NCI-H2029 (cell line): ENCODE measurements at places on chromosomes 2 and 18.

GRCh38 chr2:176162911-176163671, 6.0 kb downstream of the HOXD3 start:
- DNase-seq = no peak

DNA sequence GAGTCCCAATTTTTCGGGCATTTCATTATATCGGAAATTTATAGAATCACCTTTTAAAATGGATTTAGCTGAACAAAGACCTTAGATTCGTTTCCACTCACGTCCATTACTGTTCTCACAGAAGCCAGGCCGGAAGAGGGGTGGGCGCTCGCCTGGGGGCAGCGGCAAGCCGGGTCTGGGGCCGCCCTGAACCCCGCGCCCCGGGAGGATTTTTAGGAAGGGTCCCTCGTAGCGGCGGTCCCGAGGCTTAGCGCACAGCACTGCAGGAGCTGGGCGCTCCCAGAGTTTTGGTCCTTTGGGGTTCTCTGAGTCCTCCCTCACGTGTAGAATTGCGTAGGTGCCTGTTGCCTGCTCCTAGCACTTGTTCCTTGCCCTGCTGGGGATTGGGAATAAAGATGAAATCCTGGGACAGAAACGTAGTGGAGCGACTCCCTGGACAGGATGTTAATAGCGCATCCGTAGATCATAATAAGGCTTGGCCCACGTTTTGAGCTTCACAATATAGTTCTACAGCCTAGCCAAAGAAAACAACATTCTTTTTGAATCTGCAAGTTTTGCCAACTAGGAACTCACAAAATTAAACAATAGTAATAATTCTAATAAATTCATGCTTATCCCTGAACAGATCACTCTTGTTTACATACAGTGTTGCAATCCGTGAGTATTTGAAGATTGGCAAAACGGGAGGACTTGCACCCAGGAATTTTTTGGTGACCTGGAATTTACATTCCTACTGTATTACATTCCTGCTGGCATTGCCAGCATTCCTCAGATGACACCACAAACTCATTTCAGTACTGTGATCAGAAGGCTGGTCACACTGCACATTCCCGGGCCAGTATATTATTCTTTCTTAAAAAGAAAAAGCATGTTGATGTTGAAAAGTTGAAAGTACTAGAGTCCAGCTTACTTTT, 875 bp downstream of the C18orf63 start:
- no peak for DNase-seq

DNA sequence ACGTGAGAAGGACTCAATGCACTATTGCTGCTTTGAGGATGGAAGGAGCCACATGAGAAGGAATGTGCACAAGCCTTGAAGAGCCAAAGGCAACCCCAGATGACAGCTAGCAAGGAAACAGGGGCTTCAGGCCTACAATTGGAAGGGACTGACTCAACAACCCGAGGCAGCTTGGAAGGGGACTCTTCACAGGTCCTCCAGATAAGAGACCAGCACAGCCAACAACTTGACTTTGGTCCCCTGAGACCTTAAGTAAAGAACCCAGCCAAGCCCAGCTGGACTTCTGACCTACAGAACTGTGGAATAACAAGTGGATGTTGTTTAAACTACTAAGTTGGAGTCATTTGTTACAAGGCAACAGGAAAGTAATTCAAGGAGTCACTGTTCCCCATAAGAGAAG, 277.2 kb downstream of the SUCLG1 start:
- no peak for DNase-seq

- DNase-seq = no peak
These were observed 201.3 kb upstream of the APCDD1 start for GRCh38 chr18:10252952-10253705.

GRCh38 chr2:24048769-24049484, 614 bp upstream of the FKBP1B start:
- DNase-seq = peak; percentile 15

DNA sequence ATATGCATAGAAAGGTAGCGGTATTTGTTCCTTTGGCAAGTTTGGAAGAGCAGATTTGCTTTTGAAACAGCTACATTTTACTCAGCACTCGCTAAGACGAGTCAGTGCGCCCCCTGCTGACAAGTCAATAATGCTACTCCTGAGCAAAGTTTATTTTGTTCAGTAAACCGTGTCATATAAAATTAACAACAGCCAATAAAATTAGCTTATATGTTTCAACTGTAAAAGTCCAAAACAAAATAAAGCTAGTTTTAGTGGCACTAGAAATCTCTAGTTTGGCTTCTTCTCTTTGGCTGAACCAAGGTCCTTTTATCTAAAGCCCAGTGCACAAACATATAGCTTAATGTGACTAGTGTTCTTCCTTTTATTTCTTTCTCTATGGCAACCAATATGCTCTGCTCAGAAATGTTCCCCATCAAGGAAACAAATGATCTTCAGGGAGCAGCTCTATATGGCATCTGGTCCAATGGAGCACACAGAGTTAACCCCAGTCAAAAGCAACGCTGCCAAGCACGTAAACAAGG, 4.2 kb upstream of the POU3F3 start:
- DNase-seq = peak; percentile 35

- no peak for DNase-seq
These were observed 372.5 kb downstream of the CBLN2 start for GRCh38 chr18:72171596-72171995.

GRCh38 chr2:121080013-121080772, 204.8 kb downstream of the TFCP2L1 start:
- DNase-seq = no peak

DNA sequence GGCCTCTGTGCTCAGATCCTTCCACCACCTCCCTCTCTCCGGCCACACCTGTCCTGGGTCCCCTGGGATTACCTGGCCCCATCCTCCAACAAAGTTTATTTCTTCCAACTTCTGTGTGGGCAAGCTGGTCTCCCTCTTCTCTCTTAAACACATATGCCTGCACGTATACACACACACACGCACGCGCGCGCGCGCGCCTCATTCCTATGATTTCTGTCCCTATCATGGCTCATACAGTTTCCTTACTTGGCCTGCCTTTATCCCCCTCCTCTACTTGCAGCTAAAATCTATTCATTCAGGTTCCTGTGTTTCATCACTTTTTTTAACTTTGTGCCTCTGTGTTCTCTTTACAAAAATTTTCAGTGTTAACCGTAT, 96.4 kb downstream of the LOXHD1 start:
- no peak for DNase-seq

- DNase-seq = no peak
These were observed 51.2 kb downstream of the SFXN5 start for GRCh38 chr2:73020306-73020656.
